Kidney (tissue), 22 donors: ENCODE measurements at places on chromosomes 2 and 18. TPM values are rescaled to one million over a fixed set of nuclear protein-coding genes. Genes with fewer than 3 reads are reported as not detected.

DNA sequence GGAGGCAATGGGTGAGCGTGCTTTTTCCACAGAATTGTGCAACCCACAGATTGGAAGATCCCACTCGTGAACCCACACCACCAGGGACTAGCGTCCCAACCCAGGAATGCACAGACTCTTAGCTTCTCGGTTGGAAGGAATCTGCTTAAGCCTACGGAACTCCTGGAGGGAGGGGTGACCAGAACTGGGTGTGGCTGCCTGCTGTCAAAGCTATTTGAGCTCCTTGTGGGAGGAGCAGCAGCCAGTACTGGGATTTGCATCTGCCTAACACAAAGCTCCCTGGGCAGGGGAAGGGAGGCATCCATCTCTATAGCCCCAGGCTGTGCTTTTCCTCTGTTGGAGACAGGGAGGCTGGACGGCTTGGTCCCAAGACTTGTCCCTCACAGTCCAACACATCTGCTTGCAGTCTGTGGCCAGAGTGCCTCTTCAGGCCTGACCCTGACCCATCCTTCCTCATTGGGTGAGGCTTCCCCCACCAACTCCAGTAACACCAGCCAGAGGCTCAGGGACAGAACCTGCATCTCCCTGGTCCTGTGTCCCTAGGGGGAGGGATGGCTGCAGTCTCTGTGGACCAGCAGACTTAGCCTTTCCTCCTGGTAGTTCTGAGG is 27.9 kb downstream of the HNMT start:
- no peak for DNase-seq

- DNase-seq = peak; percentile 7
Observed at GRCh38 chr2:71526975-71527374, 73.6 kb downstream of the DYSF start.

DNA sequence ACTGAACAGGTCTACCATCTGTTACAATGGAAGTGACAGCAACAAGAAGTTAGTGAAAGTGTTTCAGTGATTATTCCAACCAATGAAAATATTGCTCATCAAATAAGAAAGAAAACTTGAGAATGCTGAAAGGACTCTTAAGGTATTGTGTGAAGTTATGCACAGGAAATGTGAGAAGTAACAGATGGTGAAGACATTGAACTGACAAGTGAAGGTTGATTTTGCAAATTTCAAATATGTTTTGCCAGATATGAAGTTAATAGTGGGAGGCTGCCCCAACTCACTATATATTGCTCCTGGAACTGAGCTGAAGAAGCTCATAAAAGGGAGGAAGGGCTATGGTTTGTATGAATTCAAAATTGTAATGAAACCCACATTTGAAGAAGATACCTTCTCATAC is 97.5 kb downstream of the PHLPP1 start:
- DNase-seq = no peak

GRCh38 chr2:133579274-133579673 is 11.0 kb upstream of the NCKAP5 start:
- DNase-seq = no peak

DNA sequence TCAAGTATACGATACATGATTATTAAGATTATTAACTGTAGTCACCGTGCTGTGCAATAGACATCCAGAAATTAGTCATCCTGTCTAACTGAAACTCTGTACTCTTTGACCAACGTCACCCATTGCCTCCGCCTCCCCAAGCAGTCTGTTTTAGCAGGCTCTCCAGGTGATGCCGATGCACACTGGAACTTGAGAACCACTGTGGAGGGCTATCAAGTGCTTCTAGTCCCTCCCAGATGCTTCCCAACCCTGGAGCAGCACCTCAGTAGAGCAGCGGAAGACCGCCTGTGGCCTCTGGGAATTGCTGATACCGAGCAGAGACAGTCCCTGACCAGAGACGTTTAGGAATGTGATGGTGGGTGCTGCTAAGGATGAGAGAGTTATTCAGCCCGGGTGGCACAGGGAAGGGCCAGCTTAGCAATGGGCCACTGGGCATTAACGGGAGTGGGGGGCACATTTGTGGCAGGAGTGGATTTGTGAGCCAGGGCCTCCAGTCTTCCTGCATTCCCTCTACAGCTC is 50.7 kb downstream of the LIPG start:
- no peak for DNase-seq

GRCh38 chr2:141508806-141509595 is 621.8 kb downstream of the LRP1B start:
- DNase-seq = no peak

- DNase-seq = peak; percentile 19
Observed at GRCh38 chr18:75678627-75679026, 251.1 kb upstream of the SMIM21 start.

DNA sequence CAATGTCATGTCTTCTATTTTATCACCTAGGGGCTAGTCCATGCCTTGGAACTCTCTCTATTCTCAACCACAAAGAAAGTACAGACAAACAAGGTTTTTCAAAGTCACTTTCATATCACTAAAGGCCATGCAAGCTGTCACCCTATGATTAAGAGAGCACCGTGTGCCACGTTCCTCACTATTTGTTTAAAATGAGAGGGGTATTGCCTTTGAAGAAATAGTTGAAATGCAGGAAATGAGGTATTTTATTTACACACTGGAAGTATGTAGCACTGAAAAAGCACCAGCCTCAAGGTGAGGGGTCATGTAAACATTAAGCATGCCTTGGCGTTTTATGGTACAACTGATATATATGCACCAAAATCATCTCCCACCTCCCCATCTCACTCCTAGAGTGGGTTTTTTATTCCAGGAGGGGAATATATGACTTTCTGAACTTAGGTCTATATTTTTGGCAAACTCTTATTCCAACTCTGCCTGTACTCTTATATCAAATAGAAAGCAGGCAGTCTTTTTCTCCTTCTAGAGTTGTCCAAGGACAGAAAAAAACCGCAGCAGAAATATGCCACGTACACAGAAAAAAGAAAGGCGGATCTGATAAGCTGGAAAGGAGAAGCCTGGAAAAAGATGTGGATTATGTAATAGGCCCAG is 53.5 kb downstream of the VSNL1 start:
- DNase-seq = peak; percentile 10

DNA sequence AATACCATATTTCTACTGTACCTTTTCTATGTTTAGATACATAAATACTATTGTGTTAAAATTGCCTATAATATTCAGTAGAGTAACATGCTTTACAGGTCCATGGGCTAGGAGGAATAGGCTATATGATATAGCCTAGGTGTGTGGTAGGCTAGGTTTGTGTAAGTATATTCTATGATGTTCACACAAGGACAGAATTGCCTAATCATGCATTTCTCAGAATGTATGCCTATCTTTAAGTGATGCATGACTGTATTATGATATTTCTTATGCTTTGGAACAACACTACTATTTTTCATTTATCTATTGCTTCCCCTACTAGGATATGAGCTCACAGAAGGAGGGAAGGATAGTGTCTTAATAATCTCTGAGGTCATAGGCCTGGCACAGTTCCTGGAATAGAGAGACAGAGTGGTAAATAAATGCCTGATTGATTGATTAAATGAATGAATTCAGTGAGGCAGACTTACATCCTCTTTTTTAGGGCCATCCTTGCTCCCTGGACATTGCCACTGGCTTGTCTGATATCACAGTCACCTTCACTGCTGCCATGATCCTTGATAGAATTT is 121.0 kb downstream of the MYO3B start:
- no peak for DNase-seq

DNA sequence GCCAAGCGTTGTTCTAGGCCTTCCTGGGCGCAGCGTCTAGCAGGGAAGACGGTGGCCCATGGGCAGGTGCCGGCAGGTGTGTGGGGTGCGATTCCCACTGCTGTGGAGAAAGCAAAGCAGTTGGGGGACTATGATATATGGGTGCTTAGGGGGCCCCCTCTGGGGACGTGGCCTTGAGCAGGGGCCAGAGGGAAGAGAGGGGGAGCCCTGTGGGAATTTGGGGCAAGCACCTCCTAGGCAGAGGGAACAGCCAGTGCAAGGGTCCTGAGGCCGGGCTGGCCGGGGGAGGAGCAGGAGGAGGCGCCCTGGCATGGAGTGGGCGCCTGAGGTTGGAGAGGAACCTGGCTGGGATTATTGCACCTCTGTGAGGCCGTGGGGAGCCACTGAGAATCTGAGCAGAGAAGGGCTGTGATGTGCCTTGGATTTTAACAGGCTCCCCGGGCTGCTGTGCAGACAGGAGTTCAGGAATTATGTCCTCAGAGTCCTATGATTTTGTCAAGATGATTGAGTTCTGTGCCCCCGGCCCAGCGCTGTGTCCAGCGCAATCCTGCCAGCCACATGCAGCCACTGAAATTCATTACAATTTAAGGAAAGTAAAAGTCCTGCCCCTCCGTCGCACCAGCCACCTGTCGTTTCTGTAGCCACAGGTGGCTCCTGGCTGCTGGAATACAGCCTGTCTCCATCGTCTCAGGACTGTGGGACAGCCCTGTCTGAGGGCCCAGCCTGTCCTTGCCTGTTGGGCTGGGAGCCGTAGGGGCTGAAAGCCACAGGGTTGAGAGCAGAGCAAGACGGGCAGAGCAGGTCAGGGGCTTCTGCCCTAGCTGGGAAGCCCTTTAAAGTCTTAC is 9.1 kb upstream of the KLHL30 start:
- DNase-seq = peak; percentile 33

GRCh38 chr18:26471027-26471426 is 77.3 kb downstream of the KCTD1 start:
- no peak for DNase-seq

DNA sequence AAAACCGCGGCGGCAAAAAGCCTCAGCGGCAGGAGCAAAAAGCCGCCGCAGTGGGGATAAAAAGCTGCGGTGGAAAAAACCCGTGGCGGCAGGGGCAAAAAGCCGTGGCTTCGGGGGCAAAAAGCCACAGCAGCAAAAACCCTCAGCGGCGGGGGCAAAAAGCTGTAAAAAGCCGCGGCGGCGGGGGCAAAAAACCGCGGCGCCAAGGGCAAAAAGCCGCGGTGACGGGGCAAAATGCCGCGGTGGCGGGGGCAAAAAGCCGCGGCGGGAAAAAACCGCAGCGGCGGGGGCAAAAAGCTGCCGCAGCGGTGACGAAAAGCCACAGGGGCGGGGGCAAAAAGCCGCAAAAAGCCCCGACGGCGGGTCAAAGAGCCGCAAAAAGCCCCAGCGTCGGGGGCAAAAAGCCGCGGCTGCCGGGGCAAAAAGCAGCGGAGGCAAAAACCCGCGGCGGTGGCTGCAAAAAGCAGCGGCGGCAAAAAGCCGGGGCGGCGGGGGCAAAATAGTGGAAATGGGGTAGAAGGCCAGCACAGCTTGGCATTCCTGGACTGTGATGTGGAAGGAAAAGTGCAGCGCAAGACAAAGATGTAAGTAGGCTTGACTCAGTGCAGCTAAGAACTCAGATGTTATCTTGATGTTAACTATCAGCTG is 151.8 kb downstream of the ANKRD30BL start:
- DNase-seq = no peak

DNA sequence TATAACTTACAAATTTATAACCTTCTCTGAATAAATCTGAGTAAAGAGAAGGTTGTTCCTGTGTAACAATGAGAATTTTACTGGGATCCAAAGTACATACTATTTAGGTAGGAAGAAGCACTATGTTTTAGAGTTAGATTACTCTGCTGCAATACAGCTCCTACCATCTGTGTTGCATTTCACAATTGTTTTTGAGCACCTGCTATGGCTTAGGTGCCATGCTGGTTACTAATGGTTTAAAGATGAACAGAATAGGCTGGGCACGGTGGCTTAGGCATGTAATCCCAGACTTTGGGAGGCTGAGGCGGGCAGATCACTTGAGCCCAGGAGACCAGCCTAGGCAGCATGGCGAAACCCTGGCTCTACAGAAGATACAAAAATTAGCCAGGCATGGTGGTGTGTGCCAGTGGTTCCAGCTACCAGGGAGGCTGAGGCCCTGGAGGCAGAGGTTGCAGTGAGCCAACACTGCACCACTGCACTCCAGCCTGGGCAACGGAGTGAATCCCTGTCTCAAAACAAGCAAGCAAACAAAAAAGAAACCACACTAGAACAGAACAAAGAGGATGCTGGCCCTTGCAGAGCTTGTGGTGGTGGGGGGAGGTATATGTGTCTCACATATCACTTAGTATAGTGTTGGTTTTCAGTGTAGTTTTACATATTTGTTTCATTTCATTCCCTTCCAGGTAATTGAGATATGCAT is 56.7 kb downstream of the SPTBN1 start:
- no peak for DNase-seq

GRCh38 chr18:30208546-30208945 is 834.0 kb downstream of the DSC3 start:
- no peak for DNase-seq

GRCh38 chr18:21129566-21130216 is 18.1 kb upstream of the ROCK1 start:
- no peak for DNase-seq

DNA sequence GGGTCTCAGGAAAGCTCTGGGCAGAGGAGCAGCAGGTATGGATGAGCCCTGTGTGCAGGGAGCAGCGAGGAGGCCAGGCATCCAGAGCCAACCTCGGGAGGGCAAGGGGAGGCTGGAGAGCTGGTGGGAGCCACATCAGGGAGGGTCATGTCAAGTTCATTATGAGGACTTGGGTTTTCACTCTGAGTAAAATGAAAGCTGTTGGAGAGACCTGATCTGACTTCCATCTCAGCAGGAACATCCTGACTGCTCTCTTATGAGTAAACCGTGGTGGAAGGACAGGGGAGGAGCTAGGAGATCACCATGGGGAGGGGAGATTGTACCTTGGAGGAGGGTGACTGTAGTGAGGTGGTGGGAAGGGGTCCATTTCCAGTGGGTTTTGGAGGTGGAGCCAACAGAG is 209.8 kb downstream of the LDLRAD4 start:
- no peak for DNase-seq

GRCh38 chr2:222038067-222038802 is 260.6 kb downstream of the PAX3 start:
- DNase-seq = no peak

GRCh38 chr18:44514106-44514505 is 166.6 kb upstream of the SETBP1 start:
- DNase-seq = no peak

DNA sequence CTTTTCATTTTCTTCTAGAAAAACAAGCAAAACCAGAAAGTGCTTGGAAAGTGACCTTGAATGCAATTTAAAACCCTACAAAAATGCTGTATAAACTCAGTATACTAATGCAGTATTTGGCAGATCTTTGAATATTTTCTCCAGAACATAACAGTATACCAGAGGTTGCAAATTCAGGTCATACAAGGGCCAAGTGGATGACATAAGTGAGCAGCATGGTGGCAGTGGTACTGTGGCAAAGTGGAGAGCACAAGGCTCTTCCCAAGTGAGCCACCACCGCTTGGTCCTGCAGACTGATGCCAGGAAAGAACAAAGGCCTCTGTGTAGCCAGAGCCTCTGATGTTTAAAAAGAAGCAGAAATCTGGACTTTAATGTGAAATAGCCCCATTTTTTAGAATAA is 33.1 kb downstream of the METTL4 start:
- no peak for DNase-seq

The CAVIN2 gene
- total RNA-seq = 55.0 TPM

The COLEC11 gene
- total RNA-seq = 7.6 TPM

The FAM161A gene
- total RNA-seq = 3.7 TPM

The CYRIA gene
- 11.8 TPM for total RNA-seq

The ITM2C gene
- total RNA-seq = 1,131 TPM

The CYS1 gene
- total RNA-seq = 245 TPM

The KDM3A gene
- 43.8 TPM for total RNA-seq

The KCNF1 gene
- total RNA-seq = 0.63 TPM

The TFPI gene
- 266 TPM for total RNA-seq
